ENCODE measurements at places on chromosomes 5 and 9. TPM values are rescaled to one million over a fixed set of nuclear protein-coding genes. Genes with fewer than 3 reads are reported as not detected.

- no peak overlapping the region for H3K4me3 ChIP-seq
- no peak for DNase-seq
- H3K36me3 ChIP-seq, result no peaks in the 10 kb centered on the region
- H3K27ac ChIP-seq, result no peak overlapping the region
- H3K27me3 ChIP-seq, result peaks cover 17% of the 10 kb centered on the region
These were observed 56.5 kb upstream of the IRX4 start for GRCh38 chr5:1939256-1939655.

GRCh38 chr9:103261951-103262350 lies 266.8 kb downstream of the CYLC2 start:
- no peaks in the 10 kb centered on the region for H3K4me1 ChIP-seq
- no peak overlapping the region for H3K27ac ChIP-seq
- H3K27me3 ChIP-seq, result no peaks in the 10 kb centered on the region
- no peak for DNase-seq
- no peak overlapping the region for H3K4me3 ChIP-seq

- DNase-seq, result no peak
- no peaks in the 10 kb centered on the region for H3K36me3 ChIP-seq
These were observed 8.9 kb downstream of the IRX1 start for GRCh38 chr5:3604501-3604900.

GRCh38 chr5:113680534-113680933 lies 167.0 kb downstream of the YTHDC2 start:
- H3K36me3 ChIP-seq, result no peaks in the 10 kb centered on the region
- H3K4me3 ChIP-seq, result no peak overlapping the region
- DNase-seq, result no peak
- H3K27ac ChIP-seq, result no peak overlapping the region
- H3K4me1 ChIP-seq, result no peaks in the 10 kb centered on the region

The INSL6 gene
- not detected for total RNA-seq
